ENCODE measurements at places on chromosomes 7 and 10. TPM values are rescaled to one million over a fixed set of nuclear protein-coding genes. Genes with fewer than 3 reads are reported as not detected.

- no peak overlapping the region for H3K4me3 ChIP-seq
- no peak for DNase-seq
- H3K27me3 ChIP-seq = no peaks in the 10 kb centered on the region
Measured at GRCh38 chr10:74760086-74760979, 66.1 kb upstream of the KAT6B start.

DNA sequence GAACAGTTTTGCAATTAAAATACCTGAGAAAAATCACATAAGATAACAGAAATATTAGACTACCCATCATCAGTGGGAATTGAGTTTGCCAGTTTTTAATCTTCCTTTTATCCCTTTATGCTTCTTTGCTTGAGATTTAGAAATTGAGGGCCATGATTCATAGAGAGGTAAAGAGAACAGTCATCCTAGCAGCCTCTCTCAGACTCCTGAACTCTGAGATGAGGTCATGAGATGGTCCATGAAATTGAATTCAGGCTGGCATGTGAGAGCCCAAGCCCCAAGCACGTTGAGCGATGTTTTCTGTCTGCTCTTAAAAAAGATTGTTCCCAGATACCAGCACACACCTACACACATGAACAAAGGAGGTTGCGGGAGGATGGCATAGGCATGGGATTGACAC, 91.1 kb downstream of the CREB5 start:
- no peaks in the 10 kb centered on the region for H3K36me3 ChIP-seq
- H3K4me1 ChIP-seq = peaks cover 2% of the 10 kb centered on the region
- no peak overlapping the region for H3K27ac ChIP-seq
- DNase-seq = no peak
- H3K27me3 ChIP-seq = no peaks in the 10 kb centered on the region

DNA sequence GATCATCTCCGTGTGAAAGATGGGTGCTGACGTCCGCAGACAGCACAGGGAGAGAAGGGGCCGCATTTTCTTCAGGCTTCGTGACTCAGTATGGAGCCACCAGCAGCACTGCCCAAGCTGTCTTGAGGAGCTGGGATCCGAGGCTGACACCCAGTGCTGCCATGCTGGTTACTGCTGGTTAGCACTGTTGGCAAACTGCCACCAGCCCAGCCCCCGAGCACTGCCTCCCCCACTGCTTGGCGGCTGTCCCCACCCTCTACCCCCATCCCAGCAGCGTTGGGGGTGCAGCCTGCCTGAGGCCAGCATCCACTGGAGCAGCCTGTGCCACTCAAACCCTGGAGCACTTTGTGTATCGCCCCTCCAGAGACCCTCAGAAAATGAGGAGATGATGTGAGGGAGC, 35.8 kb upstream of the EN2 start:
- peaks cover 98% of the 10 kb centered on the region for H3K27me3 ChIP-seq
- H3K4me3 ChIP-seq = no peak overlapping the region
- H3K27ac ChIP-seq = no peak overlapping the region
- no peaks in the 10 kb centered on the region for H3K4me1 ChIP-seq
- no peak for DNase-seq

Gene MIOS
- total RNA-seq = 25.3 TPM

Gene KIF11
- 0.96 TPM for total RNA-seq

DNA sequence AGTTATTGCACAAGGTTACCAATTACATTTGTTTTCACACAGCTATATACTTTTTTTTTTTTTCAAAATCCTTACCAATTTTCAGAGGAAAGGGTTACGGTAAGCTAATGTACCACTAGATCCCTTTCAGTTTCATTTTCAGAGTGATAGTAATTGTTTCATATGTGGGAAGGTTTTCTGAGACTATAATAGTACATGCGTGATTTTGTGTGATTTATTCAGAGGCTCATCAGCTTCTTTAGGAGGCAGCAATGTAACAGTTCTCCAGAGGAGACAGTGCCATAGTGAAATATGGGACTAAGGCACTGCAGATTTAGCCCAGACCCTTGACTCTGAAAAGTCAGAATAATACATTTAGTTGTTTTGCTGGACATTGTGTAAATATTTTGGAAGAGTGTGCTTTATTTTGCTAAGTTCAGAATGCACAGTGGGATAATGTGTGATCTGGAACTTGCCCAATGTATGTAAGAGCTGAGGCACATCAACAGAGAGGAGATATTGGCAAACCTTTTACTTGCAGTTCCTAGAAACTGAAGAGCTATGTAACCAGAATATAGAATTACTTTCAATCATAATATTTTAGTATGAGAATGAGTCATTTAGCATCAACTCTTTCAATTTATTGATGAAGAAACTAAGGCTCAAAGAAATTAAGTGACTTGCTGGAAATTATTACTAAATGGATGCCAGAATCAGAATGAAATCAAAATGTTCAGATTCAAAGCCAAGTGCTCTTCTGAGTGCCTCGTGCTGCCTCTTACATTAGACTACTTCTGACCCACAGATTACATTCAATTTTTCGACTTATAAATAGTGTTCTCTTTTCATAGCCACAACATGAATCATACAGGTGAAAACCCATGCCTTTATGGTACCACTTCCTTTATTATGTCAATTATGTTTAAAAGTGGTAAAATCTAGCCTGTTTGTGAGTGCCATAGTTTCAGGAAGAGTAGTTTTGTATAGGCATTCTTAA, 207.7 kb upstream of the TEX47 start:
- H3K36me3 ChIP-seq = no peaks in the 10 kb centered on the region
- H3K27ac ChIP-seq = no peak overlapping the region
- H3K27me3 ChIP-seq = no peaks in the 10 kb centered on the region
- DNase-seq = no peak
- H3K4me3 ChIP-seq = peak overlapping the region; percentile 39

DNA sequence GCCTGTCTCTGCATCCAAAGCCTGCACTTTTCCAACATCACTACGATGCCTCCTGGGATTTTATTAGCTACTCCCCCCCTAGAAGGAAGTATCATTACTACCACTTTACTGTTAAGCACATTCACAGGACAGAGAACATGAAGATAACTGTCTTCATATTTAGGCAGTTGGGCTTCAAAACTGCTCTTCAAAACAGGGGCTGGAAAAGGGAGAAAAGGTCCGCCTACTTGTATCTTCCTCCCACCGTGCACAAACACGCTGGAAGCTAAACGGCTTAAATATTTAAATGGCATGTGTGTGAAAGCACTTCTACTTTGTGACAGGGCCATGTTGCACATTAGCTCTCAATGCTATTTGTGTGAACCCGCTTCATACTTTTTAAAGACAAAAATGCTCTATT, 999 bp downstream of the ITIH5 start:
- no peaks in the 10 kb centered on the region for H3K36me3 ChIP-seq
- peaks cover 24% of the 10 kb centered on the region for H3K4me1 ChIP-seq
- DNase-seq = no peak
- peaks cover 67% of the 10 kb centered on the region for H3K27me3 ChIP-seq
- peak overlapping the region; percentile 84 for H3K4me3 ChIP-seq

DNA sequence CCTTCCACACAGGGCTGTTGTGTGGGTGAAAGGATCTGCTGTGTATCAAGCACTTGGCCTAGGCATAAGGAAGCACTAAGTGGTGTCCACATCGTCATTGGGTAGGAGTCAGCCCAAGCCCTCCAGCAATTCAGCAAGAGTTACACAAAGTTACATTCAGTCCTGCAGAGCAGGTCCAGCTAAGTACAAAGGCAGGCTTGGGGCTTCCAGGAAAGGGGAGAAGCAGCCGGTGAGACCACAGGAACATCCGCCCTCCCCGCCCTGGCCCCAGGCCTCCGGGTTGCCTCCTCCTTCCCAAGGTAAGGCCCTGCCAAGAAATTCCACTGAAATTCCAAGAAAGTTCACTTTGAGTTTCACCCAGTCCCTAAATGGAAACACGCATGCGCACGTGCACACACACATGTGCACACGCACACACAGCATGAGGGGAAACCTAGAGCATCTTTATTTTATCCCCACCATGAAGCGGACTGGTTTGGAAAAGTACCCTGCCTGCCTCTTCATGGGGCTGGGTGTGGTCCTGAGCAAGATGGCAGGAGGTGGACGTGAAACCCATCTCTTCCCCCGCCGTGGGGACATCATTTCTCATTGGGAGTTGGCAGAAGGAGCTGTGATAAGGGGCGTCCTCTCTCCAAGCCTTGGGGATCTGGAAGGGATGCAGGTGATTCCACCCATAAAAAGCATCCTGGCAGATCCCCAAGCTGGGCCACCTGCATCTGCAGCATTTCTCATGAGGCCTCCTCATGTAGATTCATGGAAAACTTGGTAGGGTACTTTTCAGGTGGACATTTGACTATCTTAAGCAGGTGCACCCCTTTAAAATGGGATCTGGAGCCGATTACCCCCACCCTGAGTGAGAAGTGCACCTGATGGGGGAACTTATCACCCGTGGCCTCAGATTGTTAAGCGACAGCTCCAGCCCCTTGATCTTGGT, 69.1 kb upstream of the NANOS1 start:
- H3K4me3 ChIP-seq = no peak overlapping the region
- H3K4me1 ChIP-seq = peaks cover 40% of the 10 kb centered on the region
- no peak for DNase-seq
- H3K27me3 ChIP-seq = no peaks in the 10 kb centered on the region
- H3K27ac ChIP-seq = peak overlapping the region; percentile 76

GRCh38 chr7:105954711-105955110, 8.4 kb upstream of the CDHR3 start:
- H3K27ac ChIP-seq = no peak overlapping the region
- H3K36me3 ChIP-seq = no peaks in the 10 kb centered on the region
- no peak overlapping the region for H3K4me3 ChIP-seq
- H3K27me3 ChIP-seq = peaks cover 9% of the 10 kb centered on the region

DNA sequence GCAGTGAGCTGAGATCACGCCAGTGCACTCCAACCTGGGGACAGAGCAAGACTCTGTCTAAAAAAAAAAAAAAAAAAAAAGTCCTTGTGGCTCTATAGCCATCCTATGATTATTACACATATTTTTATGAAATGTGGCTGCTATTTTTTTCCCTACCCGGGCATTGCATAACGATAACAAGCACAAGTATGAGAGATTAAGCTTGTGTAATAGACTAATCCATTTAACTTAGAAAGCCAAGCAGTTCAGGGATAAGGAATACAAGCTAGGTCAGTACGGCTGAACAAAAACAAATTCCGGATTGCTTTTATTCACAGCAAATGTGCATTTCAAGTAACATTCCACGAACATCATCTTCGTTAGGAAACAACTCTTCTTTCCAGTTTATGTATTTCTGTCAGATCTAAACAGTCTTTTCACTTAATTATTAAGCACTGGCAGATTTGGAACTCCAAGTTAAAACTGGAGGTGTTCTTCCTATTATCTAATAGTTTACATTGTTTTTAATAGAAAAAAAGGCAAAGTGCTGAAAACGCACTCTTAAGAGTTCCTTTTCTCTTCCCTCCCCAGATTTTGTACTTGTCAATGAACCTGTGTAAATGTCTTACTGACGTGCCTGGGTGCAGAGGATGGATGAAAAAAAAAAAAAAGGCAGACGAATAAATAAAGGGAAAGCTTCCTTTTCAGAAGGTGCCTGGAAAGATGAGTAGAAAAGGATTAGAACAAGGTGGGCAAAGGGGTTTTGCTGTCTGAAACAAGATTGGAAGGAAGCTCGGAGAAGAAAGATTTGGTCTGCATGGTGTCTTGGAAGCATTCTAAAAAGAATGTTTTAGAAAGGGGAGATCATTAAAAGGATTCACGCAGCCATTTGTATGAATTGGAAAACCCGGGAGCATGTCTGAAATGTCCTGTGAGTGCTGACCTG, 81.1 kb downstream of the PRTFDC1 start:
- no peaks in the 10 kb centered on the region for H3K36me3 ChIP-seq
- no peak overlapping the region for H3K27ac ChIP-seq
- no peaks in the 10 kb centered on the region for H3K27me3 ChIP-seq
- peaks cover 22% of the 10 kb centered on the region for H3K4me1 ChIP-seq
- DNase-seq = no peak

DNA sequence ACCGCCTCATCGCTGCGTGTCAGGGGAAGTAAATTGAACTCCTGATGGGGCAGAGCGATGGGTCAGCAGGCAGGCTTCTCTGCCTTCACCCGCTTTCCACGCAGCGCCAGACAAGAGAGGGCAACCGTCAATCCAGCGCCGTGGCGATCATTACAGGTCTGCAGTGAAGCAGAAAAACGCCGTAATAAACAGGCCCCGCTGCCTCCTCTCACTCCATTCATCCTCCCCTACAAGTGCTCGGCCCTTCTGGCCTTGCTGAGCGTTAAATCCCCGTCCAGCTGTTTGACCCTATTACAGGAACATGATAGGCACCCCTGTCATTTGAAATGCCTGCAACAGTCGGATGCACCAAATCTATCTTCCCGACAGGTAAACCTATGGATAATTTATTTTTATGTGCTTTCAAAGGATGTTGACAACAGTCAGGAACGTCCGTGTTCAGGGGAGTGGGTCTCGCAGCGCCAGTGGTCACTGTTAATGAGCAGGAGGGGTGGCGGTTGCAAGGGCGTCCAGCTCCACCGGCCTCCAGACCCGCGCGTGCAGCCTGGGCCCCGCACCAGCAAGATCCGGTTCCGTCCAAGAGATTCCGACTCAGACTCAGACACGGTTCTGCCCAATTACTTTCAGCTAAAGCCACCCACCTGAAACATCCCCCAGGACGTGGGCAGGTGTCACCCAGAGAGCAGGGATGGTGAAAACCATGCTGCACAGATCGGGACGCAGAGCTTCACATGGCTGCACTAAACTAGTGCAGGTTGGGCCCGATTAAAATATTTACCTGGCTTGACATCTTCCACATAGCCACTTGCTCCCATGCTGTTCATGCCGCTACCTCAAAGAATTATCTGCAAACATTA, 508.0 kb upstream of the MGMT start:
- H3K36me3 ChIP-seq = no peaks in the 10 kb centered on the region
- no peak for DNase-seq
- H3K4me1 ChIP-seq = no peaks in the 10 kb centered on the region
- peaks cover 33% of the 10 kb centered on the region for H3K27me3 ChIP-seq
- no peak overlapping the region for H3K4me3 ChIP-seq
- no peak overlapping the region for H3K27ac ChIP-seq

DNA sequence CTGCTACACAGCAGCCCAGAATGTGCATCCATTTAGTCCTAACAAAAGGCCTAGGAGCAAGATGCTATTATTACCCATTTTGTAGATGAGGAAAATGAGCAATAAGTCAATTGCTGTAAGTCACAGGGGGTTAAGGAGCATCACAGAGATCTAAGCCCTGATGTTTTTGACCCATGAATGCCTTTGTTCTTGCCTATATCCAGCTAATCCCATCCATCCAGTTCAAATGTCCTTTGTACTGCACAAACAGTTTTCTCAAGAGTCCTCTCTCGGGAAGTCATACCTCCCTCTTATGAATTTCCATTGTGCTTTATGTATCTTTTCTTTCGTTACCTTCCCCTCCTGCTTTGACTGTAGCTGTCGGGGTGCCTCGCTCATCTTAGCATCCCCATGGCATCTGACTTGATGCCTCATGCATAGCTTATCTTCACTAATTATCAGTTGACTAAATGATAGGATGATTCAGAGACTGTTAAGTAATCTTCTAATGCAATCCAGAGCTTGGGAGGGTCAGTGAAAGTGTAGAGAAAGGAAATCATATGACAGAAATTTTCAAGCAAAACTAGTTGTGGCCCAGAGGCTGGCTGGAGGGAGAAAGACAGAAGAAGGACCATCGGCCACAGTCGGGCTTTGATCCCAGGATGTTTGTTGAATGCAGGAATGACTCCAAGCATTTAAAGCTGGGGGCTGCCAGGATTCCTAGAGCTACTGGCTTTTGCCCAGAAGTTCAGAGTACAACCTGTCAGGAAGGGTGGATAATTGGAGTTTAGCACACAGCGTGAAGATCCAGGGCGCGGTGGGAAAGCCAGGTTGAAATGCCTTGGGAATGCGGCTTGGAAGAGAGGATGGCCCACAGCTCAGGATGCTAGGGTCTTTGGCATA, 23.5 kb downstream of the BLVRA start:
- no peaks in the 10 kb centered on the region for H3K27me3 ChIP-seq
- no peak for DNase-seq
- peaks cover 9% of the 10 kb centered on the region for H3K4me1 ChIP-seq
- H3K36me3 ChIP-seq = peaks cover 12% of the 10 kb centered on the region
- H3K27ac ChIP-seq = no peak overlapping the region
